ENCODE measurements at places on chromosomes 7 and 10.

- no peak for DNase-seq
Measured at GRCh38 chr10:24552346-24553016, 171.2 kb downstream of the ARHGAP21 start.

GRCh38 chr7:34991938-34992840 is 45.1 kb downstream of the DPY19L1 start:
- DNase-seq: no peak

DNA sequence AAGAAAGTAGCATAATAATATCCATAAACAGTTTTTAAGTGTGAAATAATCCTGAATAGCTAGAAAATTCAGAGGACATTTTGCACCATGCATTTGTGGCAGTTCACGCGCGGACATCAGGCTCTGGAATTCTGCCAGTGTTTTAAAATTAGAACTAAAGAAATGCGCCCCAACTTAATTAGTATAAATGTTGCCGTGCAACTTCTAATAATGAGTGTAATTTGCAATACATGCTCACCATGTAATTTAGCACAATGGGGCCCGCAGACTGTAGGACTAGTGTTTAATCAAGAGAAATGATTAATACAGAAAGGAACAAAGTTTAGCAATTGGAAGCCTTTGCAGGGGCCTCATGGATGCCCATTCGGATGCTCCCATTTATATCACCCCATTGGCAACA is 96.6 kb downstream of the PTPRE start:
- DNase-seq: no peak

DNA sequence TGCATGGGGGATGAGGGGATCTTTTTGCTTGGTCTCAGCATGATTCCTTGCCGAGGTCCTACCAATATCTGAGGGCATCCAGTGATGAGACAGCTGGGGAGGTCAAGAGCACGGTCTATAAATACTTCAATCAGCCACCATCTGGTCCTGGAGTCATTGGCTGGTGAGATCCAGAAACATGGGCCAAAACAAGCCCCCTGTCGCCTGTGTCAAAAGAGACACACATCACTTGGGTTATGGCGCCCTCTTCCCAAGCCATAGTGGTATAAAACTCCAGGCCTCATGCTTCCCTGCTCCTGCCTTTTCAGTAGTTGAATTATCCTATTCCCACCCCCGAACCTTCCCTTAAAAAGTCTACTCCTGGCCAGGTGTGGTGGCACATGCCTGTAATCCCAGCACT is 60.9 kb downstream of the SLC35B4 start:
- DNase-seq: no peak

GRCh38 chr7:150797661-150798060 is 2.5 kb downstream of the TMEM176B start:
- no peak for DNase-seq

GRCh38 chr10:3395458-3395861 is 222.9 kb upstream of the PITRM1 start:
- DNase-seq: peak; percentile 79

All from NCI-H1092 treated with DMSO at 0.1 percent for 48 hours (cell line).